ENCODE measurements at places on chromosomes 4 and X.

DNA sequence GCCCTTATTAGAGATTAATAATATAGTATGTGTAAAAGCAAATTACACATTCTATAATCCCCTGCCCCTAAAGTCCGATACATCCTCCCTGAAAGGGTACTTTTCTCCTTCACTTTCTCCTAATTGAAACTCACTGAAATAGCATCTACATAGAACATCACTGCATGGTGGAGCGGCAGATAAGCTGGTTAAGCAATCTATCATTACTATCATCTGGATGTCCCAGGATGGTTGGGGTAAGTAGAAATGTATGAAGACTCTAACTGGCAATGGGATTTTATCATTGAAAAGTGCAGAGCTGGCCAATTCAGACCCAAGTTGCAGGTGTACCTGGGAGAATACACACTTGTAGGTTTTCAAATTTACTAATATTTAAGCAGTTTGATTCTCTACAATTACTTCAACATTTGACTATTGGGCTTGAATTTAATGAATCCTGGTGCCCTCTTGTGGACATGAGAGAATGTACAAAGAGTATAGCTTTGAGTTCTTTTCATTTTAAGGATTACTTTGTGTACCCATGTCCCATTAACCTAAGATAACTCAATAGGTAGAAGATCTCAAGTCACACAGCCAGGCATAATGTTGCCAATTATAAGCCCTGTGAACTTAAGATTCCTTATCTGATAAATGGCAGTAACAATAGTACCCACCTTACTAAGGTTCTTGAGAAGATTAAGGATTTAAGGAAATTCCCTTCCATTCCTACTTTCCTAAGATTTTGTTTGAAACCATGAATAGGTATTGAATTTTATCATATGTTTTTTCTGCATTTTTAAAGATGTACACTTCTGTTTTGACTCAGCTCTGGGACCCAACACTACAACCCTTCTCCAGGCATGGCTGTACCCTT, 69.8 kb downstream of the SHROOM3 start:
- DNase-seq = no peak

DNA sequence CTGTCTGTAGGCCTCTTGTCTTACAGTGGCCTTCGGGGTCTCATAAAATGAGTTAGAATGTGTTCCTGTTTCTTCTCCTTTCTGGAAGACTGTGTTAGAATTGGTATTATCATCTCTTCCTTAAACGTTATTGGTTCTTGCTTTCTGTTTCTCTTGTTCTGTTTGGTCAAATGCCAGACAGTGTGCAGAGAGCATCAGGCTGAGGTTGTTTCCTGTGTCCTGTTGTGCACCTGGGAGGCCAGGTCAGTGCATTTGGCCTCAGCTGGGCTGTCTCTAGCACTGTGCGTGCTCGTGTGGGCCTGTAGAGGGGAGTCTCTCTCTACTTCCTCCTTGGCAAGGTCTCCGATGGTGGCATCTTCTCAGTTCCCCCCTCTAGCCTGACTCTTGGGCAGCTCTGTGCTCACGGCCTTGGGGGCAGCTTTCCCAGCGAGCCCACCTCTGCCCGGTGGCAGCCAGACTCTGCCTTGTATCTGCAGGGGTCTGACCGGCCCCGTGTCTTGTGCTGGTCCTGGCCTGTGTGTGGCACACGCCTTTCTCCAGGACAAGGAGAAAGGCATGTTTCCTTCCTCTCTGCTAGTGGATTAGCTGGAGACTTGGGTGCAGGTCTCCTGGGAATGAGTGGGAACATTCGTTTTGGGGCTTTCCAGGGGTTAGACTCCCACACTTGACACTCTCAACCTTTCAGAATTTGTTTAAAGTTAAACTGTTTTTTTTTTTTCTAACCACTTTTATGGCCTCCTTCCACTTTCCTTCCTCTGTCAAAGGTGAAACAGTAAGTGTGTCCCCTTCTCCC, 62.3 kb downstream of the FAM193A start:
- DNase-seq = peak; percentile 53

- DNase-seq = no peak
These were observed 34.0 kb downstream of the STARD8 start for GRCh38 chrX:68681443-68681941.

GRCh38 chrX:46294234-46294633, 251.0 kb downstream of the ZNF674 start:
- DNase-seq = peak; percentile 76

DNA sequence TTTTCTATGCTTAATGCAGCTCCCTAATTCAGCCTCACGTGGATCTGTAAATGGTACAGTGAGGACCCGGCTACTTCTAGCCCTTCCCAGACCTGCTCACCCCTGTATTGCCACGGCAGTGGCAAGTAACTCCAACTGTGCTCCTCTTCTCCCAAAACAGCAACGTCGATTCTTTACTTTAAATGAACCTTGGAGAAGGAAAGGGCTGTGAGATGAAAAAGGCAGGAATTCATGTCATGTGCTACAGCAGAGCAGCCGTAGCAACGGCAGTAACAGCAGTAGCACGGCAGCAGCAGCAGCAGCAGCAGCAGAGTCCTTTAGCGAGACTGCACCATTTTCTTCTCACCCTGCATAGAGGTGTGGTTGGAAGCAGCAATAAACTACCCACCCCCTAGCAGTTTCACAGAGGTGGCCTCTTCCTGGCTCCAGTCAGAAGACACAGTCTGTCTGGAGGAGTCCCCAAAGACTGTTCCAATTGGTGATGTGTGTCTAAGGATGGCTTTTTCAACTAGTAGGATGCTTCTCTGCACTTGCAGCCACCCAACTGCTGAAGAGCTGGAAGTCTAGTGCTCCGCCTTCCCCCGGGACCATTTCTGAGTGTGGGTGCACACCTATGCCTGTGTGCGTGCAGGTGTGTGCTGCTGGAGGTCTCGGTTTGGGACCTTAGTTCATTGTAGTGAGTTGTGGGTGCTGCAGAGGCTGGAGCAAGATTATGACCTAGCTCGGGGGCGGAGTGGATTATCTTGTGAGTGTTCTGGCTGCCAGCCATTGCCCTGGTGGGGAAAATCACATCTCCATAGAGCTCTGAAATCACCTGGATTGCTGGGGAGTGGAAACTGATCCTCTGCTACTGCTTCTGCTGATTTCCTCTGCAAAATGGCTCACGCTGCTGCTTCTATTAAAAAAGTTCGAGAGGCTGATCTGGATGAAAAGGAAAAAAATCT, 67.2 kb downstream of the ANK2 start:
- no peak for DNase-seq
